ENCODE measurements at places on chromosomes 1 and 21.

- no peak for ATAC-seq
- no peak overlapping the region for H3K27ac ChIP-seq
- no peaks in the 10 kb centered on the region for H3K4me1 ChIP-seq
- H3K4me3 ChIP-seq: no peak overlapping the region
- H3K27me3 ChIP-seq: peaks cover 49% of the 10 kb centered on the region
Observed at GRCh38 chr1:44547361-44547760, 126.9 kb downstream of the TMEM53 start.

DNA sequence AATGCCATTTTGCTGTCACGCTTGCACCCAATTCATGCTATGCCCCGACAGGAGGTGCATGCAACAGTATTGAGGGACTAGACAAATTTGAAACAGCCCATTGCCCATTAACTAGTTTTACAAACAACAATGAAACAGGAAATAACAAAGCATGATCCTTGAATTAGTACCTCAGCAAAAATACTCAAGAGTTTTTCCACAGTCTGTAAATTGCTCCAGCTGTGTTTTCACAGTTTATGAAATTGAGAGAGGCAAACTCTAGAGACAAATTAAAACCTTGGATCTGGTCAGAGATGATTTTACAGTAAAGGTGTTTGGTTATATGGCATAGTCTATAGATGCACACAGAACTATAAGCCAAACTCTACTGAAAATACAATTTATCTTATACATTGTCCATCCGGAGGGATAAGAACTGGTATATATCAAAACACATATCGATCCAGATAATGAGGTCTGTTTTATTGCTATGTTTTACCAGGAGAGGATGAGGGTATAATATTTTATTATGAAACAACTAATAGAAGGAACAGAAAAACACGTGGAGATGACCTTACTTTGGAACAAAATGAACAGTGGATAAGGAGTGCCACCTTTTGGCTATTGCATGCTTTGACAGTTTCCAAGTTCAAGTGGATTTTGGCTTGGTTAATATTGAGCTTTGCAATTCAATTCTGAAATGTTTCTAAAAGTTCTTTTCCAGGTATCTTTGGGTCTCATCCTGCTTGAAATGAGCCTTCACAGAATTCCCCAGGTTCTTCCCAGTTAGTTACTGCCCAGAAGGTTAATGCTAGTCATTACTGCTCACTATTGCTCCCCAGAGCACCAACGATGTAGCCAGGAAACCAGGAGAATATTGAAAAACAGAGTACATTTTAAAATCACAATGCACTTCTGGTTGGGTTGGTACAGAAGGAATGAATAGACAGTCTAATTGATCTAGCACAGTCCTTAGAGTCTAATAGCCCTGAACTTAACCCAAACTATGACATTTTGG lies 45.7 kb downstream of the ZC3H11B start:
- no peaks in the 10 kb centered on the region for H3K36me3 ChIP-seq
- no peak for ATAC-seq
- H3K27me3 ChIP-seq: peaks cover 8% of the 10 kb centered on the region

- ATAC-seq: peak; percentile 62
- H3K27me3 ChIP-seq: no peaks in the 10 kb centered on the region
- H3K4me3 ChIP-seq: peak overlapping the region; percentile 51
- peaks cover 59% of the 10 kb centered on the region for H3K4me1 ChIP-seq
- H3K36me3 ChIP-seq: peaks cover 4% of the 10 kb centered on the region
Observed at GRCh38 chr1:110243146-110243545, 33.0 kb downstream of the KCNC4 start.

DNA sequence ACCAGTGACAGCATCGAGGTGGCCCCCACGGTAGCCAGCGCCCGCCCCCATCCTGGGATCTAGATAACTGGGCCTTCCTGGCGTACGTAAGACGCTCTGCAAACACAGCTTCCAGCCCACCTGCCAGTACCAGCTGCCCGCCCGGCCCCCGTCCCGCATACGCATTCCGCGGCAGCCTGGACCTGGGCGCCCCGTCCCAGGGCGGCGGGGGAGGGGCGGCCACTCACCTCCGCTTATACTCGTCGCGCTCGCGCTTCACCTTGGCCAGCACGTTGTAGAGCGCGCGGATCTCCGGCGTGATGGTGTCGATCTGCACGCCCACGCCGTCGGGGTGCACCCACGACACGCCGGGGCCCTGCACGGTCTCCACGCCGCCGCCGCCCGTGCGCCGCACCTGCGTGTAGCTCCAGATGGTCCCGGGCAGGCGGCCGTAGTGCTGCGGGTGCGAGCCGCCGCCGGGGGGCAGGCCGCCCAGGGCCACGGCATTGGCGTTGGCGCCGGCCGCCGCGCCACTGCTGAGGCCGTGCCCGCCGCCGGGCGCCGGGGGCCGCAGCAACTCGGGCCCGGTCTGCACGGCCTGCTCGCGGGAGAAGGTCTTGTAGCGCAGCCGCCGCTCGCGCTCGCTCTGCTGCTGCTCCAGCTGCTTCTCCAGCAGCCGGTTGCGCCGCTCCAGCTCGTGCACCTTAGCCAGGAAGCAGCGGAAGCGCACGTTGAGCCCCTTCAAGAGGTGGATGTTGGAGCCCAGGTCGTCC lies 859 bp downstream of the IFFO2 start:
- H3K36me3 ChIP-seq: no peaks in the 10 kb centered on the region
- H3K27me3 ChIP-seq: peaks cover 11% of the 10 kb centered on the region
- H3K4me3 ChIP-seq: peak overlapping the region; percentile 80

GRCh38 chr1:209708297-209708696 lies 3.7 kb downstream of the HSD11B1 start:
- H3K27me3 ChIP-seq: no peaks in the 10 kb centered on the region
- H3K4me1 ChIP-seq: peaks cover 18% of the 10 kb centered on the region
- ATAC-seq: no peak
- no peak overlapping the region for H3K27ac ChIP-seq

GRCh38 chr1:47257224-47257623 lies 25.2 kb upstream of the TAL1 start:
- H3K4me3 ChIP-seq: no peak overlapping the region
- peaks cover 6% of the 10 kb centered on the region for H3K36me3 ChIP-seq
- no peaks in the 10 kb centered on the region for H3K4me1 ChIP-seq

- peaks cover 13% of the 10 kb centered on the region for H3K4me1 ChIP-seq
- ATAC-seq: no peak
- H3K27me3 ChIP-seq: peaks cover 17% of the 10 kb centered on the region
- no peak overlapping the region for H3K4me3 ChIP-seq
Observed at GRCh38 chr1:46096269-46097148, 35.9 kb downstream of the PIK3R3 start.

DNA sequence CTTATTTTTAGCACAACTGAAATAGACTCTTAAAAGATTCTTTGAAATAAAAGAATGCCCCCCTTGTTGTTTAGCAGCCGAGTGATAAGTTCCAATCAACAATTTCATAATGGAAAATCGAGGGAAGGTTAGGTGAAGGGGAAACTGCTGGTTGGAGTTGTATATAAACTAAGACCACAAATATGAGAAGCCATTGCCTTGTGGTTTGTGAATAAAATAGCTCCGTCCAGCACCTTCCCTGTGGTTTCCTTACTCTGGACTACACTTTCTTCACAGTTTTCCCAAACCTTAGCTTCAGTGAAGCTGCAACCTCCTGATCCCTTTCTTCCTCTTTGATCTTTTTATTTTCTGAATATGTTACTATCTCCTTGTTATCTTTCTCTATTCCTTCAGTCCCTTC lies 6.7 kb upstream of the RAB3GAP2 start:
- no peak overlapping the region for H3K27ac ChIP-seq
- H3K4me1 ChIP-seq: no peaks in the 10 kb centered on the region
- H3K27me3 ChIP-seq: no peaks in the 10 kb centered on the region
- H3K4me3 ChIP-seq: no peak overlapping the region
- ATAC-seq: no peak
- no peaks in the 10 kb centered on the region for H3K36me3 ChIP-seq

DNA sequence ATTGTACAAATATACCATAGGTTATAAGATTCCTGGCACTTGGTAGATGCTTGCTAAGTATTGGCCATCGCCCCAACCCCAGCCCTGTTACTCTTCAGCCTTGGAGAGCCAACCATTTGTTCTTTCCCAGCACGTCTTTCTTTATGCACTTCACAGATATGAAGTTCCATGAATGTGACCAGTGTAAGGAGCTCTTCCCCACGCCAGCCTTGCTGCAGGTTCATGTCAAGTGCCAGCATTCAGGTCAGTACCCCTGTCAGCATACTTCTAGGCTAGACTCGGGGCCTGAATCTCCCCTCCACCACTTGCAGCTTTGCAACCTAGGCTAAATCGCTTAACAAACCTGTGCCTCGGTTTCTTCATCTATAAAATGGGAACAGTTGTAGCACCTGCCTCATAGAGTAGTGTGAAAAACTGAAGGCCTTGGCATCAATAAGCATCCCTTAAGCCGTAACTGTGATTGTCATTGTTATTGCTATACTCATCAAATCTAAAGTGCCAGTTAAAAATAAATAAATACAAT lies 41.0 kb upstream of the EPHA8 start:
- ATAC-seq: no peak
- peaks cover 89% of the 10 kb centered on the region for H3K36me3 ChIP-seq
- no peak overlapping the region for H3K27ac ChIP-seq
- H3K4me1 ChIP-seq: no peaks in the 10 kb centered on the region
- H3K4me3 ChIP-seq: no peak overlapping the region

DNA sequence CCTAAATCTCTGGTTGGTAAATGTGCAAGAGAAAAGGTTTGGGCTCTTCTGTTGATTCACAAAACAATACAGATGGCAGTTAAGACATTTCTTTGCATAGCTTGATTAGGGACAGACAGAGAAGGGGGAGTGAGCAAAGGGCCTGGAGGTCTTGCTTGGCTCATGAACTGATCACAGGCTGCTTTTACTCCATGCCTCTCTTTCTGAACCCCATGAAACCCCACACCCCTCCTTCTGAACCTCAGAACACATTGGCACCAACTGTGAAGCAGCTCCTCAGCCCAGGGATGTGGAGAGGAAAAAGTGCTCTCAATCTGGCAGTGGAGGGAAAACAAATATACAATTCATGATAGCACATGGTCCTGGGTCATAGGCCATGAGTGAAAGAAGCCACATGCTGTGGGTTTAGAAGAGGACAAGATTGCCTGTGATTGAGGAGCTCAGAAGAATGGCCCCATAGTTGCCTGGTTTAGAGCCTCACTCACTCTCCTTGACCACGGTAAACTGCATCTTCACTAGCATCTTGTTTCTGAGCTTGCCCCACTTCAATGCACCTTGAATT lies 111.6 kb upstream of the GADD45A start:
- H3K27me3 ChIP-seq: no peaks in the 10 kb centered on the region
- H3K4me3 ChIP-seq: no peak overlapping the region
- H3K36me3 ChIP-seq: no peaks in the 10 kb centered on the region

- H3K36me3 ChIP-seq: peaks cover 68% of the 10 kb centered on the region
- H3K27me3 ChIP-seq: no peaks in the 10 kb centered on the region
- ATAC-seq: no peak
- no peak overlapping the region for H3K27ac ChIP-seq
- H3K4me3 ChIP-seq: no peak overlapping the region
Observed at GRCh38 chr1:169392406-169392805, 24.4 kb downstream of the BLZF1 start.

DNA sequence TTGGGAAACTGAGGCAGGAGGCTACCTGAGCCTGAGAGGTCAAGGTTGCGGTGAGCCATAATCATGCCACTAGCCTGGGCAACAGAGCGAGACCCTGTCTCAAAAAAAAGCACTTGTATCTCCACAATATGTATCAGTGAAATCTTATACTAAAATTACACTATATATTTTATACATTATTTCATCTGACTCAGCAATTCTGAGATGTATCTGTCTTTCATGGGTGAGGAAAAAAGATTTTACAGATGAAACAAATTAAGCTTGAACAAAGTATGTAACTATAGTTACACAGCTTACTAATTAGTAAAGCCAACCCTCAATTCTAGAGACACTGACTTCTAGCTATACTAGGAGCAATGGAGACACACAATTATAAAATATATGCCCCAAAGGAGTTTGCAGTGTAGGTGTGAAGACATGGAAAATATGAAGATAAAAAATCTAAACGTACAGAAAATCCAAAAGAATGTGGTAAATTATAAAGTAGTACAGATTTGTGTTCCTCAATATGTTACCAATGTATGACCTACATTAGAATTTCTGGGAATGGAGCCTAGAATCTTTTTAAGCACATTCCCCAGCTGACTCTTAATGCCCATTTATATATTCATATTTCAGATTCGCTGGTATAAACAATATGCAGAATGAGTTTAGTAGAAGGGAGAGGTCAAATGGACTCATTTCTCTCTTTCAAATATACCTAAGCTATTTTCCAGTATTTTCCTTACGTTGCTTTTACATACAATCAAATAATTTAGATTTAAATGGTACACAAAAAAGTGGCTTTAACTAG lies 14.6 kb downstream of the GTF2B start:
- no peak for ATAC-seq
- H3K36me3 ChIP-seq: peaks cover 4% of the 10 kb centered on the region
- no peak overlapping the region for H3K4me3 ChIP-seq
- no peaks in the 10 kb centered on the region for H3K27me3 ChIP-seq
- H3K4me1 ChIP-seq: peaks cover 25% of the 10 kb centered on the region
- H3K27ac ChIP-seq: no peak overlapping the region

- no peak overlapping the region for H3K27ac ChIP-seq
- ATAC-seq: no peak
- peaks cover 44% of the 10 kb centered on the region for H3K27me3 ChIP-seq
- no peaks in the 10 kb centered on the region for H3K4me1 ChIP-seq
- H3K4me3 ChIP-seq: no peak overlapping the region
Observed at GRCh38 chr1:212655668-212656440, 43.8 kb downstream of the BATF3 start.

GRCh38 chr1:117118137-117118536 lies 3.4 kb downstream of the TRIM45 start:
- H3K4me3 ChIP-seq: no peak overlapping the region
- H3K4me1 ChIP-seq: peaks cover 7% of the 10 kb centered on the region
- ATAC-seq: no peak
- no peaks in the 10 kb centered on the region for H3K36me3 ChIP-seq
- no peak overlapping the region for H3K27ac ChIP-seq

DNA sequence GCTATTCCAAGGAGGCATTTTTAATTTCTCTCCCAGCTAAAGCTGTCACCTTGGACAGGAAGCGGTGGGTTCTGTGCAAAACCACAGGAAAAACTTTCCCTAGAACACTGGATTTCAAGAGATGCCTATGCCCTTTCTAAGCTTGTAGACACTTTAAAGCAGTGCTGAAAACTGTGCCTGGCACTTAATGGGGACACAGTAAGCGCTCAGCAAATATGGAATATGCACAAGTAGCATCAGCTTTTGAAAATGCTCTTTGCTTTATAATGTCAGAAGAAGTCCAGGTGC lies 50.9 kb upstream of the TARBP1 start:
- H3K4me3 ChIP-seq: no peak overlapping the region
- H3K27me3 ChIP-seq: no peaks in the 10 kb centered on the region
- H3K27ac ChIP-seq: no peak overlapping the region
- no peak for ATAC-seq
- no peaks in the 10 kb centered on the region for H3K36me3 ChIP-seq
- H3K4me1 ChIP-seq: peaks cover 25% of the 10 kb centered on the region

GRCh38 chr1:1556505-1556904 lies 16.1 kb upstream of the TMEM240 start:
- H3K36me3 ChIP-seq: peaks cover 5% of the 10 kb centered on the region
- no peak overlapping the region for H3K27ac ChIP-seq
- no peaks in the 10 kb centered on the region for H3K27me3 ChIP-seq
- no peak for ATAC-seq

GRCh38 chr1:48527051-48527450 lies 55.0 kb upstream of the SPATA6 start:
- no peak overlapping the region for H3K27ac ChIP-seq
- no peak overlapping the region for H3K4me3 ChIP-seq
- ATAC-seq: no peak
- no peaks in the 10 kb centered on the region for H3K36me3 ChIP-seq
- H3K4me1 ChIP-seq: no peaks in the 10 kb centered on the region
